ENCODE measurements at places on chromosomes 7 and 10.

DNA sequence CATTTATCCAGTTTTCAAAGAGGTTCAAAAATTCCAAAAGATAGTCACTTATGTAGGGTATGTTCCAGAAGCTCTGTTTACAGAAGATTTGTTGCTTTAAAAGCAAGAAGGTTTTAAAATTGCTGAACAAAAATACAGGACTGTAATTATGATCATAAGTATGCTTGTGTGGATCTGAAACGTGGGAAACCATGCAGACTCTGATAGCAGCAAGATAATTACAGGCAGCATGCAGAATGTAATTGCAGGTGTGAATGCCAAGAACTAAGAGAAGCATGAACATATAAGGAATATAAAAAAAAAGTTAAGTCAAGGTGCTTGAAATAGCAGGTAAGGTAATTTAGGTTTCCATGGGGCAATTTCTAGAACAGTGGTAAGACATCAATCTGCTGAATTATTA, 405.7 kb downstream of the ARL4A start:
- DNase-seq: peak; percentile 35

- no peak for DNase-seq
Observed at GRCh38 chr7:71148098-71148497, 16.2 kb downstream of the GALNT17 start.

DNA sequence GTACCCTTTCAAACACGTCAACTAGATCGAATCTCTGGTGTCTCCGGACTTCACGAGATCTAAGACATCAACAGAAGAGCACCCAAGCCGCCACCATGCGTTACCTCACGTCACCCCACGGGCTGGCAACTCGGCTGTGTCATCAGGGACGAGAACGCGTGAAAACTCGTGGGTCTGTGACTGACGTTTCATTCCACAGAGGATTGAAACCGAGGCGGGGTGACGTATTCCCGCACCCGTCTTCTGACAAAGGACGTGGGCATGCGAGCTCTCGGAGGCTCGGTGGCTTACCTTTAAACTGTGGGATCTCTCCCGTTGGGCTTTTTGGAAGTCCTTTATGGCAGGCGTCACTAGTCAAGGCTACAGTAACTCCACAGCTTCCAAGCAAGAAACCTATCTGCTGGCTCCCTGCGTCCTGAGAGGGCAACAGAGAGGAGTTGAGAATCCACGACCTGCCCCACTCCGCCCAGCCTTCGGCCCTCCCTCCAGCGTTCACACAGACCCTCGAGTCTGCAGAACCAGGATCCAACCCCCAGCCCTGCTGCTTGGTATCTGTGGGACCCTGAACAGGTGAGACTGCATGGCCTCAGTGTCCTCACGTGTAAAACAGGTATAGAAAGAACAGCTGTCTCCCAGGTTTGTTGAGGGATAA, 255.3 kb downstream of the ZMYND11 start:
- DNase-seq: no peak

DNA sequence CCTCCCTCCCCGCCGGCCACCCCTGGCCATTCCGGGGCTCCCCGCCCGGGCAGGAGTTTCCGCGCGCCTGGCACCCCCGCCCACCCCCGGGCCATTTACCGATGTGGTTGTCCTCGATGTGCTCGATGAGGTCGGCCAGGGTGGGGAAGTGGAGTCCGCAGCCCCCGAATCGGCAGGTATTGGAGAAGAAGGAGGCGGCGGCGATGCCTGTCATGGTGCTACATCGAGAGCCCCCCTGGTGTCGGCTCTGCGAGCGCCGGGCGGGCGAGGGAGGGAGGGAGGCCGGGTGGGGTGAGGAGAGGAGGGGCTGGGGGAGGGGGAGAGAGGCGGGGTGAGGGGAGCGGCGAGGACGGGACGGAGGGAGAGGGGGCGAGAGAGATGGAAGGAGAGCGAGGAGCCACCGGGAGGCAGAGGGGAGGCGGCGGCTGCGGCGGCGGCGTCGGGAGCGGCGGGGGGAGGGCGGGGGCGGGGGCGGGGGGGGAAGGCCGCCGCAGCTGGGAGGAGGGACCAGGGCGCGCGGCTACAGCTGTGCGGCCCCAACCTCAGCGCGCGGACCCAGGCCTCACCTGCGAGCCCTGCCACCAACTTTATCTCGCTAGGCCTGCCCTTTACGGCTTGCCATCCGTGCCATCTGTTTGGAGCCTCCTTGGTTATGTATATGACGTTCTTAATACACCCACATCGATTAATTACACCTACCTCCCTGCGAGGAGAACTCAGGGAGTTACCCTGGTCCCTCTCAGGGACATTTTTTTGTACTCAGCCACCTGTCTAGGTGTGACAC, at the start of gene JAZF1:
Gene JAZF1, minus strand, starts transcription at position 432 of the 784 bp plus-strand sequence.
- peak; percentile 67 for DNase-seq

GRCh38 chr7:2517678-2518507, 1.7 kb upstream of the LFNG start:
- DNase-seq: no peak

DNA sequence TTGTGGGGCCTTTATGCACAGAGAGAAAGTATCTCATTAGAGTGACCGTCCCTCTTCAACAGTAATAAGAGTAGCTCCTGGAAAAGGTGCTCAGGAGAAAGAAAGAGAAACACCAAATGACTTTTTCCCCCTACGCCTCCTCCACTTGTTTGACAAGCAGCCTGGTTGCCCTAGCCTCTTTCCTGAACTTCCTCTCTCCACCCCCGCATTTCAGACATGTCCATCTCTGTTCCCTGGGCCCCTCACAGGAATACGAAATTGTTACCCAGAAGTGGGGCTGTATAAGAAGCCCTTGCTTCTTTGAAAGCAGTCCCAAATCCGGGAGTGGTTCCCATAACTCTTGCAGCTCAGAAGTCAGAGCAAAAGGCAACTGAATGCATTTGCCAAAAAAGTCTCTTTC, 119.6 kb upstream of the ADO start:
- no peak for DNase-seq

DNA sequence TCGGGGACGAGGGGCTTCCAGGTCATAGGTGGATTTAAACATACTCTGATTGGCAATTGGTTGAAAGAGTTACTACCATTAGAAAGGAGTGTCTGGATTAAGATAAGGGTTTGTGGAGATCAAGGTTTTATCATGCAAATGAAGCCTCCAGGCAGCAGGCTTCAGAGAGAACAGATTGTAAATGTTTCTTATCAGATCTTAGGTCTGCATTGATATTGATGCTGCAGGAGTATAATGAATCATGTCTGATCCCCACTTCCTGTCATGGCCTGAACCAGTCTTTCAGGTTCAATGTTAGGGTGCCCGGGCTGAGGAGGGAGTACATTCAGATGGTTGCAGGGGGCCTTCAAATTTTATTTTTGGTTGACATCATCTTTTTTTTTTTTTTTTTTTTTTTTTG, 51.4 kb downstream of the SH3PXD2A start:
- no peak for DNase-seq

DNA sequence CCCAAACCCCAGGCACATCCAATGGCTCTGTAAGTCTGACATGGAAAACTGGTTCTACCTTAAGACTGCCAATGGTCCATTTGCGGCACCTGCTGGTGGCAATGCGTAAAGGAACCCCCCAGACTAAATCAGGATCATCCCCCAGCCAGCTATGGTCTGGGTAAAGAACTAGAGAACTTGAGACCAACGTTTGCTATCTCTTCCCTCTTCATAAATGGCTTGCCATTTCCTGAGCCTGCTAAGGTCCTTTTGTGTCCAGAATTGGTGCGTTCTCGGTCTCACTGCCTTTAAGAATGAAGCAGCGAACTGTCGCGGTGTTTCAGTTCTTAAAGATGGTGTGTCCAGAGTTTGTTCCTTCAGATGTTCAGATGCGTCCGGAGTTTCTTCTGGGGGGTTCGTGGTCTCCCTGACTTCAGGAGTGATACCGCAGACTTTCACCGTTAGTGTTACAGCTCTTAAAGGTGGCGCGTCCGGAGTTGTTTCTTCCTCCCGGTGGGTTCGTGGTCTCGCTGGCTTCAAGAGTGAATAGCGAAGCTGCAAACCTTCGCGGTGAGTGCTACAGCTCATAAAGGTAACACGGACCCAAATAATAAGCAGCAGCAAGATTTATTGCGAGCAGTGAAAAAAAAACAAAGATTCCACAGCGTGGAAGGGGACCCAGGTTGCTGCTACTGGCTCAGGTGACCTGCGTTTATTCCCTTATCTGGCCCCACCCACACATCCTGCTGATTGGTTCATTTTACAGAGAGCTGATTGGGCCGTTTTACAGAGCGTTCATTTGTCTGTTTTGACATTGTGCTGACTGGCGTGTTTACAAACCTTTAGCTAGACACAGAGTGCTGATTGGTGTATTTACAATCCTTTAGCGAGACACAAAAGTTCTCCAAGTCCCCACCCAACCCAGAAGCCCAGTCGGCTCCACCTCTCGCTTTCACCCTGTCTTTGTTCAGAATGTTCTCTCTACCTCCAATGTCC, 95.4 kb downstream of the ELMO1 start:
- DNase-seq: no peak

DNA sequence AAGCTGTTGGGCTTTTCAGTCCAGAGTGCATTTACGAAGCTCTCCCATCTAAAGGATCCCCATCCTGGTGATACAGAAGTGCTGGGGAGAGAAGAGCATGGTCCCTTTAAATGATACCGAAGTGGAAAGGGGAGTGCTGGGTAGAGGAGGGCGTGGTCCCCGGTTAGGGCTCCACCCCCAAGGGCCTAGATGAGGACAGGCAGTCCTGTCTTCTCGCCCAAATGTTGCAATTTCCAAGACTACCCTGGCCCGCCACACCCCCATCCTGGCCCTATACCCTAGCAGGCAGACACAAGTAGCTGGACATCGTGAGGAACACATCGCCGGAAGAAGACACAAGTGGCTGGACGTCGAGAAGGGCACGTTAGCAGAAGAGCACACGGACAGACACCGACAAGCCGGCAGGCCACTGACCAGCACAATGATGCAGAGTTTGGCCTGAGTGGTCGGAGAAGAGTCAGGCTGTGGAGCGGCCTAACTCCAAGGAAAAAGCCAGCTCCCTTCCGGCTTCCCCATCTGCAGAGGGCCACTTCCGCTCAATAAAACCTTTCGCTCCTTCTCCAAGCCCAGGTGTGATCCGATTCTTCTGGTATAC, 439.5 kb upstream of the NRP1 start:
- DNase-seq: no peak

DNA sequence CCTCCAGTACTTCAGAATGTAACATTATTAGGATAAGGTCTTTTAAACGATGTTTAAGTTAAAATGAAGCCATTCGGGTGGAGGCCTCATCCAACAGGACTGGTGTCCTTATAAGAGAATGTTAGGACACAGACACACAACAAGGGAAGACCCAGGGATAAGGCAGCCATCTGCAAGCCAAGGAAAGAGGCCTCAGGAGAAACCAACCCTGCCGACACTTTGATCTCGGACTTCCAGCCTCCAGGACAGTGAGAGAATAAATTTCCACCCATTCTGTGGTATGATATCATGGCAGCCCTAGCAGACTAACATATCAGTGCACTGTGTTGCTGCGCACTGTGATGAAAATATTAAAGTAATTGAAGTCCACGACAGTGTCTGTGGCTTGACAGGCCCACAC, 250.8 kb downstream of the COBL start:
- DNase-seq: no peak

- no peak for DNase-seq
Observed at GRCh38 chr7:130292682-130293257, at the start of gene CPA4. Gene CPA4, plus strand, starts transcription at chr7:130293161. Its CDS starts 20 bp downstream, at chr7:130293181.

GRCh38 chr10:68992636-68993440, 4.2 kb downstream of the KIFBP start:
- no peak for DNase-seq

DNA sequence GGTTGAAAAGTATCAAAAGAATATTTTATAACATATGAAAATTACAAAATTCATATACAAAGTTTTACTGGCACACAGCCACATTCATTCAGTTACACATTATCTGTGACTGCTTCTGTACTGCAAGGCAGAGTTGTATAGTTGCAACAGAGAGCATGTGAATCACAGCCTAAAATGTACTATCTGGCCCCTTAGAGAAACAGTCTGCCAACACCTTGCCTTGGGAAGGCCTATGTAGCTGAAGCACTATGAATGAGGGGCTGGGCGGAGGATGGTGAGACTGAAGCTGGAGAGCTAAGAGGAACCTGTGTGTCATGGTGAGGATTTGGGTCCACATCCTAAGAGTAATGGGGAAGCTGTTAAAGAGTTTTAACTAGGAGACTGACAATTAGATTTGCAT, 35.7 kb downstream of the PDZD8 start:
- DNase-seq: no peak

GRCh38 chr10:13904064-13904463, 317.3 kb downstream of the PRPF18 start:
- DNase-seq: no peak

DNA sequence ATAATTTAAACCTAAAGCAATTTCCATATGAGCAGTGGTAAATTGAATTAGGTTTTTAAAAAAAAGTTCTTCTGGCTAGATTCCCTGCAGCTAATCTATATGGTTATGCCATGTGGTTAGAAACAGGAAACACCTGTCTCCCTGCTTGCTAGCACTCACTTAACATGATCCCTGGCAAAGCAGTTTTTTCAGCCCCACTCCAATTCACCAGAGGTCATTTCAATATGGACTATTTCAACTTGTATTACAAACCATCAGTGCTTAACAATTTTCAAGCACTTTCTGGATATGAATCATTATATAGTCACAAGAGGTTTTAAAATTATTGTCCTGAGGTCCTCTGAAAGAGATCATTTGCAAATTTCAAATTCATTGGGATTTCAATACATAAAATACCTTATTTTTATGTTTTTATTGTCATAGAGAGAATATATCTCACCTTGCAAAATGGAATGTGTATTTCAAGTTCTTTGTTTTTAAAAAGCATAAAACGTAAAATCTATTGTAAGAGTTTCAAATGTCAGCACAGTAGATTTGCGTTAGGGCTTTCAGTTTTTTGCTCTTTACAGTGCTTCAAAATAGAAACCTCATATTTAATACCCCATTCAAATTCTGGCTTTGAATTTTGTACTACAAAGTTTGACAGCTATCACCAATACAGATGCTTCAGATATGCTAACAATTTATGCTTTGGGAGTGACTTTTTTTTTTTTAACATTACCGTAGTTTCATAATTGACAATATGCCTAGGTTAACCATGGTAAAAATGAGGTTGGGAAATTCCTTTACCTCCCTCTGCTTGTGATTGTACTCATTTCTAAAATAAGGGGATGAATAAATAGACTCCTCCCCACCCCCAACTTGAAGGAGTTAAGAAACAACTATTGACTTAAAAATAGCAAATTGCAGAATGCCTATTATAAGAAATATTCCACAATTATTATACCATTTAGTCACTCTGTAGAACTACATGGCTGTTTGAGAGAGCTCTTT, 117.5 kb upstream of the HGF start:
- DNase-seq: no peak

- DNase-seq: no peak
Observed at GRCh38 chr10:35244549-35244948, 91.8 kb upstream of the CCNY start.

GRCh38 chr10:118481871-118482270, 113.6 kb downstream of the PRLHR start:
- DNase-seq: no peak

- no peak for DNase-seq
Observed at GRCh38 chr10:27464993-27465392, 39.1 kb upstream of the RAB18 start.

- no peak for DNase-seq
Observed at GRCh38 chr7:73520673-73521635, 1.1 kb downstream of the BAZ1B start.

GRCh38 chr10:62788861-62789467, 15.6 kb upstream of the ADO start:
- DNase-seq: no peak

- no peak for DNase-seq
Observed at GRCh38 chr7:115827305-115828045, 203.1 kb downstream of the TFEC start.
